ENCODE measurements at places on chromosomes 4 and X. TPM values are rescaled to one million over a fixed set of nuclear protein-coding genes. Genes with fewer than 3 reads are reported as not detected.
A peak's percentile ranks its signal among the peaks of the same experiment; 100 is the strongest.

DNA sequence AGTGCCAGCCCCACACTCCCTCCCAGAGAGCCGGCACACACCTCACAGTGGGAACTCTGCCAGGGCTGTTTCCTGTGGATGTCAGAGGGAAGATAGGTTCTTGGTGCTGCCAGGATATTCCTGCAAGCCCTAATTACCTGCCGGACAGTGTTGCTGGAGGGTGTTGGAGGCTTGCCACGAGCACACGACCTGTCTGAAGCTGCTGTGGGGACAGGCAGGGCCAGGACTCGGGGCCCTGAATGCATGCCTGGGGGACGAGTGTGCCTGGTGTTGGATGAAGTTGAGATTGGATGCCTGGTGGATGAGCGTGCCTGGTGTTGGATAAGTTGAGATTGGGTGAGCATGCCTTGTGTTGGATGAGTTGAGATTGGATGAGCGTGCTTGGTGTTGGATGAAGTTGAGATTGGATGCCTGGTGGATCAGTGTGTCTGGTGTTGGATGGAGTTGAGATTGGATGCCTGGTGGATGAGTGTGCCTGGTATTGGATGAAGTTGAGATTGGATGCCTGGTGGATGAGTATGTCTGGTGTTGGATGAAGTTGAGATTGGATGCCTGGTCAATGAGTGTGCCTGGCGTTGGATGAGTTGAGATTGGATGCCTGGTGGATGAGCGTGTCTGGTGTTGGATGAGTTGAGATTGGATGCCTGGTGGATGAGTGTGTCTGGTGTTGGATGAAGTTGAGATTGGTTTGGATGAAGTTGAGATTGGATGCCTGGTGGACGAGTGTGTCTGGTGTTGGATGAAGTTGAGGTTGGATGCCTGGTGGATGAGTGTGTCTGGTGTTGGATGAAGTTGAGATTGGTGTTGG is 23.2 kb upstream of the UVSSA start:
- no peaks in the 10 kb centered on the region for H3K27me3 ChIP-seq
- no peak overlapping the region for H3K27ac ChIP-seq
- no peak overlapping the region for H3K4me3 ChIP-seq

GRCh38 chr4:169314906-169315305 is 44.1 kb upstream of the SH3RF1 start:
- peaks cover 18% of the 10 kb centered on the region for H3K4me1 ChIP-seq
- peak; percentile 84 for DNase-seq
- H3K27ac ChIP-seq: no peak overlapping the region
- no peak overlapping the region for H3K4me3 ChIP-seq
- H3K36me3 ChIP-seq: no peaks in the 10 kb centered on the region

Gene NHSL2
- 1.8 TPM for polyA plus RNA-seq

DNA sequence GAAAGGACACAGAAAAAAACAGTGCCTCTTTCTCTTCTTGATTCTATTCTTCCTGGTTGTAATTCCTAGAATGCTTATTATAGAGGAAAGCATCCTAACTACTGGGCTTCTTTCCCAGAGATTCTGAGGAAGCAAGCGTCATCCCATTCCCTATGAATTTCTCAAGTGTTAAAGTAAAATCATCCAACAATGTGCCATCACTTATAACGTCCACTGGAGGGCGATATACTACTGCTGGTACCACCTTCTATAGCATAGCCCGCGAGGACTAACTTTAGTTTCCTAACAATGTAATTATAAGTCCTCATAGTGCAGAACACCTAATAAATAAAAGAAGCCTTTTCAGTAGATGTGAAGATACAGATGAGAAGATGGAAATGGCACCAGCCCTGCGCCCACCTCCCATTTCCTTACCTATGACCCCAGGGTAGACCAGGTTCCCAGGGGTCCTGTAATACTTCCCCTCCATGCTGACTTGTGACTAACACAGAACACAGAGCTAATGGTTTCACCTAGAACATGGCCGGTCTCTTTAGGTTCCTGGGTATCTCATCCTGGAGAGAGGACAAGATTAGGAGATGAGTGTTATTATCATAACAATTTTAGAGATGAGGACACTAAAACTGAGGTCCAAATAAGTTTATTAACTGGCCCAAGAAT is 4.2 kb downstream of the CENPVL3 start:
- no peak overlapping the region for H3K4me3 ChIP-seq
- H3K4me1 ChIP-seq: no peaks in the 10 kb centered on the region
- no peaks in the 10 kb centered on the region for H3K36me3 ChIP-seq
- DNase-seq: no peak

Measured in heart left ventricle (tissue), 16 donors.